ENCODE measurements at places on chromosomes 2 and 18.

DNA sequence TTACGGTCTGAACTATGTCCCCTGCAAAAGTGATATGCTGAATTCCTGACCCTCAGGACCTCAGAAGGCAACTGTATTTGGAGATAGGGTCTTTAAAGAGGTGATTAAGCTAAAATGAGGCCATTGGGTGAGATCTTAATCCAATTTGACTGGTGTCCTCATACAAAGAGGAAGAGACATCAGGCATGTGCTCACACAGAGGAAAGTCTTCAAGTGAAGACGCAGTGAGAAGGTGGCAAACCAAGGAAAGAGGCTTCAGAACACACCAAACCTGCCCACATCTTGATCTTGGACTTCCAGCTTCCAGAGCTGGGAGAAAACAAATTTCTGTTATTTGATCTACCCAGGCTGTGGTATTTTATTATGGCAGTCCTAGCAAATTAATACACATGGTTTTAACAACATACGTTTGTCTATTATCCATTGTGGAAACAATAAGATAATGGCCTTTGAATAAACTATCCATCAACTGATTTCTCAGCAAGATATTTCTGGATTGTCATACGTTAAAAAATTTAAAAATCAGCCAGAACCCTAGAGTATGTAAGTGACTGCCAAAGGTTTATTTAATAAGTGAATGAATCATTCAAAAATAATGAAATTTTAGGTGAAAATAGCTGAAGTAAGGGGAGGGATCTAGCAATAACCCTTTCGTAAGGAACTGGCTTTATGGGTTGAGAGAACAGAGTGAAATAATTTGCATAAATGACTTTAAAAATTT lies 6.5 kb downstream of the WIPF1 start:
- no peak for DNase-seq

DNA sequence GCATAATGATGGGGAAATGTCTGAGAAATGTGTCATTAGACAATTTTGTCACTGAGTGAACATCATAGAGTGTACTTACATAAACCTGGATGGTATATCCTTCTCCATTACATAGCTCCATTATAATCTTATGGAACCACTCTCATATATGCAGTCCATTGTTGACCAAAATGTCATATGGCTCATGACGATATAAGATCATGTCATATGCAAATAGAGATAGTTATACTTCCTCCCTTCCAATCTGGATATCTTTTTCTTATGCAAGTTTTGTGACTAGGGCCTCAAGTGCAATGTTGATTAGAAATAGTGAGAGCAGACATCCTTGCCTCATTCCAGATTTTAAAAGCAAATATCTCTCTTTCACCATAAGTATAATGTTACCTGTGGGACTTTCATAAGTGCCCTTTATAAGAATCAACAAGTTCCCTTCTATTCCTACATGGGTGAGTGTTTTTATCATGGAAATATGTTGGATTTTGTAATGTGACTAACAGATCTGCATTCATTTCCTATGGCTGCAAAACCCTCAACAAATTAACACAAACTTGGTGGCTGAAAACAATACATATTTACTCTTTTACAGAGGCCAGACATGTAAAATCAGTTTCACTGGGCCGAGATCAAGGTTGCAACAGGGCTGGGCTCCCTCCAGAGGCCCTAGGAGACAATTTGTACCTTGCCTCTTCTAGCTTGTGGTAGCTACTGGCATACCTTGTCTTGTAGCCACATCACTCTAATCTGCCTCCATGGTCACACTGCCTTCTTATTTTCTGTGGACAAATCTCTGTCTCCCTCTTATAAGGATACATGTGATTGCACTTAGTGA lies 21.6 kb upstream of the SULT1C4 start:
- no peak for DNase-seq

GRCh38 chr18:11237066-11237465 lies 87.7 kb upstream of the PIEZO2 start:
- DNase-seq = no peak

DNA sequence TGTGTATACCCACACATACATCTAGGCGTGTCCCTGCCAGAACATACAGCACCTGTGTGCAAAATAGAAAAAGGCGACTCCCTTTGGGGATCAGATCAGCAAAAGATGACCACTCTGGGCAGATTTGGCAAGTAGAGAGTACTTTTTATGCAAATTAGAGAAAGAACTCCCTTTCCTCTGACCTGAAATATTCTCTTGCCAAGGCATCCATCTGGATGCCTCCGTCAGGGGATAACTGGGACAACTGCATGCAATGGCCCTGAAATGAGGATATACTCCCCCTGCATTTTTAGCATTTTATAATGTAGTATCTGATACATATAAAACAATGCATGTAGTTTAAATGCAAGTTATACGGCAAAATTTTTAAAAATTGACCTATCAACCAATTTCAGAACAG lies 247.7 kb downstream of the ICOS start:
- DNase-seq = no peak

DNA sequence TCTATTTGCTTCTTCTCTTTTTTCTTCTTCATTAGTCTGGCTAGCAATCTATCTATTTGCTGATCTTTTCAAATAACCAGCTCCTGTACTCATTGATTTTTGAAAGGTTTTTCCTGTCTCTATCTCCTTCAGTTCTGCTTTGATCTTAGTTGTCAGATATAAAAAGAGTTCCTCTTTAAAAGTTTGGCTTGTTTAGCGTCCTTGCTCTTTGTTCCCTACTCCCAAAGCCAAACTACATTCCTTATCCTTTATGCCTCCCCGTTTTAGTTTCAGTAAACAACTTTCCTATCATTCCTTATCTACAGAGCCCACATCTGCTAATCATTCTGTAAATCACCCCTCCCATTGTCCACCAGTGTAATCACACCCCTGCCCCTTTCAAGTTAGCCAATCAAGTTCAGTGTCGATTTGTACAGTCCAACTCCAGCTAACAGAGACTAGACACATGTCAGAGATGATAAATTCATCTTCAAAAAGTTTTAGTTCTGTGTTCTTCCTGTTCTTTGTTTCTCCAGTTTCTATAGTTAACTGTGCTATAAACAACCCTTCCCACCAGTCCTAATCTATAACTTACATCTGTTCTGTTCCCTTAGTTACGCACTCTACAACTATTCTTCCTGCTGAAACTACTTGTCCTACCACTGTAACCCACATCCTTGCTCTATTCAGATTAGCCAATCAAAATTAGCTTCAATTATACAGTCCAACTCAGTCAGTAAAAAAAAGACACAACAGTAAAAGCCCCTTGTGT lies 44.4 kb downstream of the TFPI start:
- no peak for DNase-seq

DNA sequence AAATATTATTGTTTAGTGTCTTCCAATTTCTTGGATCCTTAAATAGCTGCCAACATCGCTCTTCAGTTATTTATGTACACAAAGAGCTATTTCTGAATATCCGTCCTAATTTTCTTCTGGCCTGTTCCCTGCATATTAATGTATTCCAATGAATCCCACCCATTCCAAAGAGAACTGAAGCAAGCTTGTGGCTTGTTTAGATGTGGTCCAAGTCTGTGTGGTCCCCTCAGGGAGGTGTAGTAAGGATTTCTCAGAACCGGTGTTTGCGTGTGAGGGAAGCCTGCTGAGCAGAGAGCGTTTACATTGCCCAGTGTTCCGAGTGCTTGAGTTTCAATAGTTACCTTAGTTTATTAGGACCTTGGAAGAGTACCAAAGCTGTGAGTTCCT lies 25.1 kb upstream of the IL1R1 start:
- no peak for DNase-seq

- DNase-seq = no peak
Measured at GRCh38 chr18:34911661-34912384, 129.4 kb upstream of the MAPRE2 start.

- DNase-seq = no peak
Measured at GRCh38 chr2:15158532-15158931, 402.6 kb downstream of the NBAS start.

DNA sequence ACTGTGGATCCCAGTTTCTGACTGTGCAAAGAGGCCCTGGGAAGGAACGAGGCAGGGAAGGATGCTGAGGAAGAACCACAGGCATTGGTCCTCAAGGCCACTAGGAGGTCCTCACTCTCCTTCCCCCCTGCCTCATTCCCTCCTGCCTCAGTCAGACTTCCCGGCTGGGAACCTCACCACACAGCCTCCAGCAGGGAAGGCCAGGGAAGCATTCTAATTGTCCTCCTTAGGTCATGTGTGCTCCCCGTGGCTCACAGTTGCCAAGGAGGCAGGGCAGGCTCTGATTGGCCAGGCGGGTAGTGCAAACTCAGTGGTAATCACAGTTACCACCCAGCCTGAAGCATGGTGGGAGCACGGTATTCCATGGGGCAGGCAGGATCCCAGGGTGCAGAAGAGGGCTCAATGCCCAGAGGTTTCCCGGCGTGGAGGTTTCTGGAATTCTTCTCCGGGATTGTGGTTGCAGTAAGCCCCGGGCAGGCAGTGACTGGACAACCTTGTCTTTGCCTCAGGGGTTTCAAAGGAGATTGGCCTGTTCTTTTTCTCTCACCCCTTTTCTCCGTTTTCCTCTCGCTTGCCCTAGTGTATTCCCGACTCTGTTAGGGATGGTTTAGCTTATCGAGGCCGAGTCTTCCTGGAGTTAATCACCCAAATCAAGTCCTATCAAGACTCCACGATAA lies 27.1 kb downstream of the FER1L5 start:
- no peak for DNase-seq

DNA sequence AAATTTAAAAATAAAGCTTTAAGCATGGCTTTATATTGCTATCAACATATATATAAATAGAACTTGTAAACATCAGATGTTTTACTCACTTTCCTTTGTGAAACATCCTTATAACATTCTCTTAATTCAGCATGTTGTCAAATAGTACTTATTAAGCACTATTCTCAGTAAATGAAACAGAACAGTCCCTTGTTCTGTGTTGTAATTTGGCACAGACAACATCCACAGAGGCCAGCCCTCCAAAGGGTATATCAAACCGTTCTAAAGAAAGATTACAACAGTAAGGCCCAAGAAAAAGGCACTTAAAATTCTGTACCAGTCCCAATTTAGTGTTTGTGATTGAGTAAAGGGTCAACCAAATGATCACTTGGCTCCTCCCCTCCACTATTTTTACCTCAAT lies 46.0 kb downstream of the GAREM1 start:
- no peak for DNase-seq

- no peak for DNase-seq
Measured at GRCh38 chr2:241041589-241042158, 43.3 kb downstream of the SNED1 start.

DNA sequence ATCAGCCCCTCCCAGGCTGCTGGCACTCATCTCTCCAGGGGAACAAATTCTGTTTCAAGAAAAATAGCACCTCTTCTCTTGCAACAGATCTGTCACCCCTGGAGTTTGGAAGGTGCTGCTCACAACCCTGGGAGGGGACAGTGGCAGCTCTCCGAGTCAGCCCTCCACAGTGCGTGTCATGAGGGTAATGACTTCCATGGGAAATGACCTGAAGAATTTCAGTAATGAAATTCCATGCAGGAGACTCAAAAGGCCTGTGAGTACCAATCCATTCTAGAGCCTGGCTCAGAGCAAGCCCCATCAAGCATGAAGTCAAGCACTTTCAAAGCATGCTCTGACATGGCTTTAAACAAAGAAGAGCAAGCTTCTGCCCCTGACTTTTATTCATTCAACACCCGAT lies 276.3 kb upstream of the PARD3B start:
- no peak for DNase-seq

GRCh38 chr18:24683925-24684324 lies 223.5 kb downstream of the HRH4 start:
- DNase-seq = no peak

DNA sequence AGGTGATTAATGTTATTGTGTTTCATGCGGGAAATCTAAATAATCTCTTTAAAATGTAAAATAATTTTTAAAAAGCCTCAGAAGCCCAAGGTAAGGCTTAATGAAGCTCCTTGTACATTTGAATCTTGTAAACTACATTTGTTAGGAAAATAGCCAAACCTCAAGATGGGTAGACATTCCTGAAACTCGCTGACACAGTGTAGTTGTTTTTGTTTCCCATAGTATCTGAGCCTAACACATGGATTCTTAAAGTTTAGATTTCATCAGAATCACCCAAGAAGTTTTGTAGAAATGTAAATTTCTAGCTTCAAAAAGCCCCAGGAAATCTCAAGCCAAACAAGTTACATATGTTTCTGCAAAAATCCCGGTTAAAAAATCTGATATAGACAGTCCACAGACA lies 1221.1 kb upstream of the ACVR2A start:
- DNase-seq = no peak

- DNase-seq = no peak
Measured at GRCh38 chr18:49046125-49046524, 95.4 kb upstream of the SMAD7 start.

DNA sequence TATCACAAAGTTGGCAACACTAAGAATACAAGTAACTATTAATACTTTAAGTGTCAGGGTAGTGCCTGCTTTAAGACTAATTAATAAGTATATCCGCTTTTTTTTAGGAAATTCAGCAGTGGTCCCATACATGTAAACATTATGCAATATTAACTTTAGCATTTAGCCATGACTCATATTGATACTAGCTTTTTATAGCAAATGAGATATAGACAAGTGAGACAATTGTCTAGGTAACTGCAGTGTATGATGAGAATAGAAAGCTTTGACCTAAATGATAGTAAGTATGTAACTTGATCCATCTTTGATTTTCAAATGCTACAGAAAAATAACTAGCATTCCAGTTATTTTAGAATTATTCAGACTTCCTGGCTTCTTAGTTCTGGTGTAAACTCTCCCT lies 27.4 kb upstream of the VRK2 start:
- no peak for DNase-seq

GRCh38 chr2:146814971-146815370 lies 1029.9 kb upstream of the ACVR2A start:
- DNase-seq = no peak

Data from H1 (cell line).